ENCODE measurements at places on chromosomes 1 and 21.

- no peak for DNase-seq
These were observed 15.9 kb upstream of the ZBTB21 start for GRCh38 chr21:42026082-42026435.

GRCh38 chr1:18901952-18902522, 318 bp downstream of the ALDH4A1 start:
- no peak for DNase-seq

- no peak for DNase-seq
These were observed 39.6 kb upstream of the ABCG1 start for GRCh38 chr21:42179316-42179715.

DNA sequence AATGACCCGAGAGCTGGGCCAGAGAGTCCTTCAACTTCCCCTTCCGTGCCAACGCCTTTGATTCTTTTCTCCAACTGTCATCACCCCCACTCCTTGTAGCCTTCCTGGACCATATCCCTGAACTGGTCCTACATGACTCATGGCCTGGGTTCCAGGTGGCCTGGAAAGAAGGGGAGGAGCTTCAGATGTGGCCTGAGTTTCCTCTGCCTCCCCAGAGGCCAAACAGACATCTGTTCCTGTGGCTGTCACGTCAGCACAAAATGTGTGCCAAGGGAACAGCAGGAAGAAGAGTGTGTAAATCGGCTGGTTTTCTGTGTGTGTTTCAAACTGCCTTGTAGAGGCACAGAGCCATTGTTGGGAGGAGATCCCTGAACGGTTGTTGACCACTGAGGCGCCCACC, 24.9 kb upstream of the KIRREL1 start:
- DNase-seq = no peak

DNA sequence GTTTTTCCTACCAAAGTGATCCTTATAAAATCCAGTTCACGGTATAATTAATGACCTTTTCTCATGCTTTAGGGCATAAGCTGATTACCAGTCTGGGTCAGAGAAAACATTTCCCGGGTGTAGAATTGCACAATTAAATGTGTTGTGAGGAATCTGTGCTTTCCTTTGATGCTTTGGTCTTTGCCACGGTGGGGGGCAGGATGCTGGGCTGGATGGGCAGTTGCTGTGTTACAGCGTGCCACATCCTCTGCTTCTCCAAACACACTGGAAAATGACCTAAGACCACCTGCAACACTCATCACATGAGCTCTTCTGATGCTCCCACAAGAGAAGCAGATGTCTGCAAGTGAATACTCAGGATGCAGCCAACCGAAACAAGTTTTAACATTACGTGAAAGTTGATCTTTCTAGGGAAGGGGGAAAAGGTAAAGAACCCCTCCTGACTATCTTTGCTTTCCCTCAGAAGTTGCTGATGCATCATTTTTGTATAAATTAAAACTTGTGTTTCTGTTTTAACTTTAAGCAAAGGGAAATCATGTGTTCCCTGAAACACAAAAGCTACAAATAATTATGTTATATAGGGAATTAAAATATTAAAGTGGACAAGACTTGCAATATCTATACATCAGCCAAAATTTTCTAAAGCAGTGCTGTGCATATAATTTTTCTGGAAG, 515.3 kb upstream of the NR5A2 start:
- DNase-seq = no peak

GRCh38 chr1:70945676-70946075, 101.9 kb downstream of the PTGER3 start:
- no peak for DNase-seq

DNA sequence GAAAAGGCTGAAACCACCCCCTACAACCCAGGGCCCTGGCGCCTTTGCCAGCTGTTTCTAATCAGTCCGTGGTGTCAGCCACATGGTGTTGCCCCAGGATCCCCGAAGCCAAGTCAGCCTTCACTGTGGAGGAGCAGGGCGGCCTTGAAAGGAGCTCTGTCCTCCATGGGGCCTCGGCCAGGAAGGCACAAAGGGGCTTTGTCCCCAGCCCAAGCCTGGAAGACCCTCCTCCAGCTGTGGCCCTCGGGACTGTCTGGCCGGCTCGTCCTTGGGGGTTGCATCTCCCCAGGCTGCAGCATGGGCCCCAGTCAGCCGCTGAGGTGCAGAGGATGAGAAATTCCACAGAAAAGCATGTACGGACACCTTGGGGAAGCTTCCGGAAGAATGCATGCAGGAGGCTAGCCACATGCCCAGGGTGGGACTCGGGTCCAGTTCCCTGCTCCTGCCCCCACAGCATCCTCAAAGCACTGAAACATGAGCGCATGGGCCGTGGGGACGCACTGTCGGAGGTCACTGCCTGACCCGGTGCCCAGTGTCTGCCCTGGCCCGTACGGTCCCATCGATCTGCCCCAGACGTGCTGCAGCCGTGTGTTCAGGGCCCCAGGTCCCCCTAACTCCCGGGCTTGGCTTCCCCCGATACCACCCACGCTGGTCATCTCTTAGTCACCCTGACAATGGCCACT, 38.6 kb upstream of the POFUT2 start:
- no peak for DNase-seq

DNA sequence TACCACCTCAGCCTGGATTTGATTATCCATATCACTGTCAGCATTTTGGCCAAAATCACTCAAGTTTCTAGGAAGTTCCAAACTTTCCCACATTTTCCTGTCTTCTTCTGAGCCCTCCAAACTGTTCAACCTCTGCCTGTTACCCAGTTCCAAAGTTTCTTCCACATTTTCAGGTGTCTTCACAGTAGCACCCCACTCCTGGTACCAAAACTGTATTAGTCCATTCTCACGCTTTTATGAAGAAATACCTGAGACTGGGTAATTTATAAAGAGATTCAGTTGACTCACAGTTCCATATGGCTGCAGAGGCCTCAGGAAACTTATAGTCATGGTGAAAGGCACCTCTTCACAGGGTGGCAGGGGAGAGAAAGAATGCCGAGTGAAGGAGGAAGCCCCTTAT, 39.4 kb downstream of the STXBP3 start:
- DNase-seq = no peak

- DNase-seq = no peak
These were observed 413.9 kb upstream of the LYPLAL1 start for GRCh38 chr1:218759795-218760194.

GRCh38 chr1:215637041-215637573, 70.0 kb downstream of the KCTD3 start:
- no peak for DNase-seq

DNA sequence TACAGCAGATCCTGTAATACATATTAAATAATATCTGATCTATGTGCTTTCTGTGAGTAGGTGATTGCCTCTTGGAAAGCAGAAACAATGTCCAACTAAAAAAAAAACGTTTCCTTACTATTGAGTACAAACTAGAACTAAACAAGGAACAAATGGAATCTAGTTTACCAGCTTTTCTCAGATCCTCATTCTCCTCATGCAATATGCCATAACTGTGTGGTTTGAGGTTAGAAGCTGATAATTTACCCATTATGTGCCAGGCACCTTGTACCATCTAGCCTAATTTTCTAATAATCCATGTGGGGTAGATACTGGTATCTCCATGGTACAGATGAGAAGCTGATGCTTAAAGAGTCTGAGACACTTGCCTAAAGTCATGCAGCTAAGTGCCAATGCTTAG, 154.7 kb downstream of the PTGER3 start:
- no peak for DNase-seq

DNA sequence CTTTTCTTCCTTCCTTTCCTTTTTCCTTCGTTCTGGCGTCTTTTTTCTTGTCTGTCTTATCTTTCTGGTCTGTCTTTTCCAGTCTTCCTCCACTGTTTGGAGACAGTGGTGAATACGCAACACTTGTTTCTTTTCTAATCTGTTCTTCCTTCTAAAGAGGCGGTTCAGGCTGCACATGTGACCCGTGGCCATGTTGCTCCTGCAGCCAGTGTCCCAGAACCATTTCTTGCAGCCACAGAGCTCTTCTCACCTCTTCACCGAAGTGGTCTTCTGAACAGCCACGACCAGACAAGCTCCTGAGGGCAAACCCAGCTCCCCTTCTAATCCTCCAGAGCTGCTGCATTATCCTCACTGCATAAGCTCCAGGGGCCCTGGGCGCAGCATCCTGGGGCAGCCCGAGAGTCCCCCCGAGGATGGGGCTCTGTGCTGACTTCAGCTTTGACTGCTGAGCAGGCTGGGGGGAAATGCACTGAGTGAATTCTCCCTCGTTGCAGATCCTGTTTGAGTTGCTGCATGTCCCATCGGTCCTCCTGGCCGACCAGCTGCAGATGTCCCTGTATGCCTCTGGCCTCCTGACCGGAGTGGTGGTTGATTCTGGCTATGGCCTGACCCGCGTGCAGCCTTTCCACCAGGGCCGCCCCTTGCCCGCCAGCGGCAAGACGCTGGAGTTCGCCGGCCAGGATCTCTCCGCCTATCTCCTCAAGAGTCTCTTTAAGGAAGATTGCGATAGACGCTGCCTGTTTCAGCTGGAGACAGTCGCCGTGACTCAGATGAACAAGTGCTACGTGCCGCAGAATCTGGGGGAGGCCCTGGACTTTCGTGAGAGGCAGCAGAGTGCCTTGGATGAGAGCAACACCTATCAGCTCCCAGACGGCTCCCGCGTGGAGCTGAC, 70.4 kb downstream of the ACTL8 start:
- DNase-seq = no peak
